ENCODE measurements at places on chromosomes 5 and 9. TPM values are rescaled to one million over a fixed set of nuclear protein-coding genes. Genes with fewer than 3 reads are reported as not detected.
A peak's percentile ranks its signal among the peaks of the same experiment; 100 is the strongest.

CARD9 gene
- total RNA-seq, result 2.2 TPM

DNA sequence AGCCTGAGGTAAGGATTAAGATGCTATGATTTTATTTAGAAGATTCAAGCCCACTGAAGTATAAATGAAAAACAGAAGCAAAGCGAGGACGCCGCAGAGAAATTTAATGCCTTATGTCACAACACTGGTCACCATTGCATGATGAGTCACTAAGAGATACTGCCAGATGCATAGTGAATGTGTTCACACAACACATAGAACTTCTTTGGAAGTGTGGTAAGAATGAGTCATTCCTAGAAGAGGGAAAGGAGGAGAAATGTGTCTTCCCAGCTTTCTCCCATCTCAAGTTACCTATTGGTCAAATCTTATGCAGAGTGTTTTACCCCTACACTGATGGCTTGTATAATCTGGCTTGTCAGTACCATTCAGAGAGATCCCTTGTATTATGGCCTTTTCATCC is 465.3 kb upstream of the ARRDC3 start:
- DNase-seq, result no peak

DNA sequence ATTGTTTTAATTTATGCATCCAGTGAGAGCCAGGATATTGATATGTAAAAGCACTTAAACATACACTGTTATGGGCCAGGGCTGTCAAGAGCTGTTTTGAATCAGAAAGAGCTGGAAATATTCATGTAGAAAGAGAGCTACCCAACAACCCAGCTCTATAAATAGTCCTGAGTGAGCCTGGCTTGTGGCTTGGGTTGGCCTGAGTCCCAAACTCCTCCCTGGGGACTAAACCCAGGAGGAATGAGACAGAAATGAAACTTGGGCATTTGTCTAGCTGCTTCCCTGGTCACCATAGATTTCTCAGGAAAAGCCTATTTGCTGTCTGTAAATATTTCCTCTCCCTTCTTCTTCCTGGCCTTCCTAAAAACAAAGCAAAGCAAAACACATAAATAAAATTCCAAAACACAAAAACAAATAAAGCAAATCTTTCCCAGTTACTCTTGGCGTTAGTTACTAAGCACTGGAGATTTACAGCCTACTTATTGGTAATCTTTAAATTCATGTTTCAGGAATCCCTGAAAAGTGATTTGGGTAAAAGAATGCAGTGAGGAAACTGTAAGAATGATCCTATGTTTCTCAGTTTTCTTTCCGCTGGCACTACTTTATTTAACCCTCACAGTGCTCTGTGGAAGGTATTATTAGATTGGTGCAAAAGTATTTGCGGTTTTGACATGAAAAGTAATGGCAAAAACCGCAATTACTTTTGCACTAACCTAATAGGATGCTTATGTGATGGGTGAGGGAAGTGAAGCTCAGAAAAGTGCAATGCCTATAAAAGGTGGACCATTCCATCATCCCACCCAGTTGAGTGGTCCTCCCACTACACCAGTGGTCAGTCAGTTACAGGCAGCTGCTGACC is 111.8 kb downstream of the CARTPT start:
- DNase-seq, result peak; percentile 49

- no peak for DNase-seq
Measured at GRCh38 chr9:115194216-115194615, 76.3 kb upstream of the TNC start.

- DNase-seq, result no peak
Measured at GRCh38 chr9:115116421-115117284, 1.3 kb downstream of the TNC start.

DNA sequence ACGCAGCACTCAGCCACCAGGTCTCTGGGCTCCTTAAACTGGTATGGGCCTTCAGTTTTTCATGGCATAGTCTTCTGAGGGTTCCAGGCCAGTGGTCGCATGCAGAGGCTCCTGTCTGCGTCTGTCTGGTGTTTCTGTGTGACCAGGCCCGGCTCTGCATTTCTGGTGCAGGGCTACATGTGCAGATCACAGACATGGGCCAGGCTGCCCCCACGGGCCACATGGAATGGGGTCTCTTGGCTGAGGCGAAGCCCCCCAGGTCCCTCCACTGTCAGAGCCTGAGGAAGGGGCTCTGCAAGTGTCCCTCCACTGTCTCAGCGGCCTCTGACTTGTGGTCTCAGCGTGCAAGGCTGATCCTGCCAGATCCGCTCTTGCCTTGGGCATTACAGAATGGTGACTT is 15.6 kb upstream of the CARD19 start:
- DNase-seq, result no peak

AFAP1L1 gene
- 1.9 TPM for total RNA-seq

RASGRF2 gene
- 2.9 TPM for total RNA-seq

DNA sequence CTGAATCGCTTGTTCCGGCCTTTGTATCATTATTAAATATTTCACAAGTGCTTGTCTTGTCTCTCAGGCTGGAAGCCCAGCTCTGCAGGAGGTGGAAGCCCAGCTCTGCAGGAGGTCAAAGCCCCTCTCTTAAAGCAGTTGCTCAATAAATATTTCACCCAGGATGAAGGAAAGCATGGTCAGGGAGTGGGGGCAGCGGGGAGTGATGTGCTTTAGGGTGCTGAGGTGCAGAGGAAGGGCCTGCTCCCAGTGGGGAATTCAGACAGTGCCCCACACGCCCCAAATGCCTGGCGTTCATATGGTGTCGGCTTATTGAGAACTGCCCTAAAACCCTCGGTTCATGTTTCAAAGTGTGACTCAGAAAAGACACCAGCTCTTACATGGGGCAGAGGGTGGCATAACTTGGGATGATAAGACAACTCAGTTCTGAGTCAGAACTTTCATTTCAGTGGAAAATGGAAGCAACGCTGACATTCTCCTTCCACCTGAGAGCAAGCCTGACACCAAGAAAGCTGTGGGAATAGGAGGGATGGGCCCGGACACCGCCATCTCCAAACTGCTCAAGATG is 114.3 kb upstream of the DAP start:
- DNase-seq, result no peak

SPEF2 gene
- 4.2 TPM for total RNA-seq

DNA sequence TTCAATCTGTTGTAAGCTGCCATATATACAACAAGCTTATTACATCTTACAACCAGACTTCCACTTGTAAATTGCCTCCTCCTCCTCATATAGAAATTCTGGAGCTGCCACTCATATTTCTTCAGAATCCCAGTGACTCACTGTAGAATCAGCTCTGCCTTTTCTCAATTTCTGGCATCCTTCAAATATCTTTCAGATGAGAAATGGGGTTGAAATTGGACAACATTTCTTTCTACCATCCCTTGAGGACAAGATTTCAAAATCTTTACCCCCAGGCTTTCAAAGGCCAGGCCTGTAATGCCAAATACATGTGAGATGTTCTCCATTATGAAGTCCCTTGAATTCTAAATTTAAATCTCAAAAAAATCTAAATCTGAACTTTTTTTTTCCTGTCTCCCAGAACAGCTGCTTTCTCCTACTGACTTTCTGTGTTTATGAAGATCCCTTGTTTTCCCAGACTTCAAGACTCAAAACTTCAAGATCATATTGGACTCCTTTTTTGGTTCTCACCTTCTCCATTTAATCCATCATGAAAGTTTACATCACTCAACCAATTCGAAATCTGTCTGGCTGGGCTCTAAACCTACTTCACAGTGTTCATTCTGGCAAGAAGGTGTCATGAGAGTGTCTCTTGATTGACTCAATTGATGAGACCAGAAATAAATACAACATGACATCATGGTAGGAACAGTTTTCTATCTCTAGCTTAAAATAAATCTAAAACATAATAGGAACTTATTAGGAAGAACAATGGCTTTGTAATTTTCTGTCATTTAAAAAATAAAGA is 109.8 kb downstream of the HMHB1 start:
- DNase-seq, result no peak

CDX1 gene
- 302 TPM for total RNA-seq

GPX8 gene
- 8.6 TPM for total RNA-seq

ATG10 gene
- total RNA-seq, result 7.0 TPM

- no peak for DNase-seq
Measured at GRCh38 chr5:3350781-3351180, 244.9 kb upstream of the IRX1 start.

Measured in mucosa of descending colon (tissue), 3 donors.